NCI-H146 (cell line): ENCODE measurements at places on chromosomes 3 and 15.

DNA sequence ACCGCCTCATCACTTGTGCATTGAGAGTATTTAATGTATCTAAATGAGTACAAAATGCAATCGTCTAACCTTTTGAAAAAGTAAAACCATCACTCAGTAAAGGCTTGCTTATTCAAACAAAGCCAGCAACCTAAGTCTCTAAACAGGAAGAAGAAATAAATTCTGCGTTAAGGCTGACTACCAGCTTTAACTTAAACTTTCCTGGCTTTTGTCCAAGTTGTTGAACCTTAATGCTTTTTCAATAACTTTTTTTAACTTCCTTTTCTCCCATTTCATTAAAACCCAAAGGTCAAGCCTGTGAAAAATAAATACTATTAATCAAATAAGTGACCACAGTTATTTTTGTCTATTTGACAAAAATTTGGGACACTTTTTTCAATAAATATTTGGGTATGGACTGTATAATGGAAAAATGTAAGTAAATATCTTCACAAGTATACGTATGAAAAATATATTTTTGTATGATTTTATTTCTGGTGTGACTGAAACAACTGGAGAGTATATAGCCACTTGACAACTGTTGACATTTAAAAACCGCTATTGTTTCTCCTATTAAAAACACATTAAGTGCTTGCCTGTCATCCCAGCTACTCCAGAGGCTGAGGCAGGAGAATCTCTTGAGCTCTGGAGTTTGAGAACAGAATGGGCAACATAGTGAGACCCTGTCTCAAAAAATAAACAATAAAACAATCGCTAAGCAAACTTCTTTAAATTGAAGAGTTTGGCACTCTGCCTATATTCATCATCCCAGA, 2.9 kb downstream of the KLHL24 start:
- no peak for DNase-seq

DNA sequence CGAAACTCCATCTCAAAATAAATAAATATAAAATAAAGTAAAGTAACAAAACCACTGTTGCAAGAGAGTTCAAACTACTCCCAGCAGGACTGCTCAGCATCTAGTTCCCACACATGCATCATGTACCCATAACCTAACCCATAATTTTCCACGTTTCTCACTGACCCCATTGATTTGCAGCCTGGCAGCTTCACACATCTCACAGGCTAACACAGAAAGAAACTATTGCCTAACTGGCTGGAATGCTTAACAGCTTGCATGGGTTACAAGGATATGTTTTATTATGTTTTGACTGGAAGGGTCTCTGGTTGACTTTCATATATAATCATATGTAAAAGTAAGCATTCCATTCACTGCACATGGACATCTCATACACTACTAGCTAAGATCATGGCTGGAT, 55.6 kb upstream of the TBC1D23 start:
- DNase-seq, result no peak

DNA sequence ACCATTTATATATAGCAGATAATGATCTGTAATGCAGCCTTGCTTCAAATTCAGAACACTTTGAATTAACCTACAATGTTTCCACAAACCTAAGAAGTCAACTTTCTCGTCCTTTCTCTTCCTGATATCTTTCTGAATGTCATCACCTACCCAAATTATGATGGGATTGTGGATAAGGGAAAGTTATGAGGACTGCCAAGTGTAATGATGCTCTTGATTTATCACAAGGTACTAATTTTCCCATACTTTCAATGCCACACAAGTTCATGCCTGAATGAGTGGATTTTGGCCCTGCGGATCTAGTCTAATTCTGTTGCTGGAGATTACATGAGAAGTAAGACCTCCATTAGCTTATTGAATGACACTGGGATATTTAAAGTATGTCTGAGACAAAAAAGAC, 82.6 kb upstream of the NANOGP8 start:
- no peak for DNase-seq

- no peak for DNase-seq
Observed at GRCh38 chr15:63040954-63041353, 1.6 kb upstream of the TPM1 start.

DNA sequence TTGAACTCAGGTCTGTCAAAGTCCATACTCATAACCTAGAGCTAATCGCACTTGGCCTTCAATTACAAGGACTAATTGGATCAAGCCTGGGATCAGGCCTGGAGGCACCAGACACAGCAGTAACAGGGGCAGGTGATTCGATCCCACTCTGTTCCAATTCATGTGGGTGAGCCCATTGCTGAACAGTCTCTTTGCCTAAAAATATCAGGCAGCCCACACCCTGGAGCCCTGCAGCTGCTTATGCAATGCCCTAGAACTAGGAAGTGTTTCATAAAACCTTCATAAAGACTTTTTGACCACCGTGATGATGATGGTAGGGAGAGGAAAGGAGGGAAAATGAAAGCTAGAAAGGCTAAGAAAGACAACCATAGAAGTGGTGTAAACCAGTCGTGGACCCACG, 47.8 kb upstream of the NEO1 start:
- no peak for DNase-seq
